ENCODE measurements at places on chromosomes 16 and 17.

GRCh38 chr16:56888806-56889205 is 23.8 kb downstream of the SLC12A3 start:
- DNase-seq = no peak

- no peak for DNase-seq
Observed at GRCh38 chr16:59684911-59685310, 950.8 kb upstream of the GOT2 start.

GRCh38 chr17:1555651-1556471 is 6.7 kb downstream of the PITPNA start:
- DNase-seq = no peak

GRCh38 chr16:54506214-54506580 is 219.6 kb upstream of the IRX3 start:
- no peak for DNase-seq

DNA sequence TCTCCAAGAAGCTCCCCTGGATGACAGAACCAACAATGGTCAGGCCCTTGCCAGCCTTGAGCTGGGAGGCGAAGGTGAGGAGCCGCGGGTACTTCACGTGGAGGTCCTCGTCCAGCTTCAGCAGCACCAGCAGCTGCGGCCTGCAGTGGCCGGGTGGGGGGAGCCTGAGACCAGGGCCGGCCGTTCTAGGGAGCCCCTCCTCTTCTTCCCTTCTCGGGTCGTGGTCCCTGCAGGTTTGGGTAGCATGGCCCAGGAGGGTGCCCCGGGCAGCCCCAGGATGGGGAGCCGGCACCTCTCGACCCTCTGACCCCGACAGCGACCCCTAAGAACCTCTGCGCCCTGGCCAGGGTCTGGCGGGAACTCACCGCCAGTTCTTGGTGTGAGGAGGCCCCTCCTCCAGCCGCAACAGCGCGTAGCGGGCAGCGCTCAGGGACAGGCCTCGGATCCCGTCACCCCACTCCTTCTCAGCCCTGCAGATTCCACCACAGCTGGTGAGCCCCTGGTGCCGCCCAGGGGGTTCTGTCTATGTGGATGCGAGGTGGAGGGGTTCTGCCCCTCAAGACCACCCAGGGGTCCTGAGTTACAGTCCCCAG is 3.1 kb upstream of the LCAT start:
- DNase-seq = no peak

- no peak for DNase-seq
Observed at GRCh38 chr16:1534021-1535020, 855 bp downstream of the TMEM204 start.

- no peak for DNase-seq
Observed at GRCh38 chr17:36728030-36728991, 126.9 kb downstream of the MRM1 start.

DNA sequence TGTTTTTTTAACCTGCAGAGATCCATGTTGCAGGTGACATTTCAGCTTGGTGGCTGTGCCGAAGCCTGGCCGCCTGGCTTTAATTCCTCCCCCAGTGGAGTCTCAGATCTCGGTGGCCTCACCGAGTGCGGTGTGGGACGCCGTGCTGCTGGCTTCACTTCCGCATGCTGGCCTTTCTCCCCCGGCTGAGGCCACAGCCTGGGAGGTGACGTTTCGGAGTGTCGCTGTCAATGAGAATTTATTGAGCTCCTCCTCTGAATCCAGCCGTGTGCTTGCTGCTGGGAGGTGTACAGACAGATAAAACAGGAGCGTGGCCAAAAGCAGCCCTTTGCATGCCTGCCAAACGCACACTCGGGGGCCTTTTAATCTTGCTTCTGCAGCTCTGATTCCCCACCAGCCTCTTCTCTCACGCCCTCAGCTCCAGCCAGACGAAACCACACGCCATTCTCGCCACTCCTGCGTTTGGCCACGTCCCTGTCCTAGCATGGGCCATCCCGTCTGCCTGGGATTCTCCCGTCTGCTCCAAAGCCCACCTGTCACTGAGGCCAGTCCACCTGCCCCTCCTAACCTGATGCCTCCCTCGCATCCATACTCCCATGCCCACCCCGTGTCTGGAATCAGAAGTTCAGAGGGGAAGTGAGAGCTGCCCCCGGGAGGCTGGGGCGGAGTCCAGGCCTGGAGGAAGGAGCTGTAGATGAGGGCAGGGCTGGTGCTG is 3.6 kb downstream of the GSE1 start:
- DNase-seq = no peak

DNA sequence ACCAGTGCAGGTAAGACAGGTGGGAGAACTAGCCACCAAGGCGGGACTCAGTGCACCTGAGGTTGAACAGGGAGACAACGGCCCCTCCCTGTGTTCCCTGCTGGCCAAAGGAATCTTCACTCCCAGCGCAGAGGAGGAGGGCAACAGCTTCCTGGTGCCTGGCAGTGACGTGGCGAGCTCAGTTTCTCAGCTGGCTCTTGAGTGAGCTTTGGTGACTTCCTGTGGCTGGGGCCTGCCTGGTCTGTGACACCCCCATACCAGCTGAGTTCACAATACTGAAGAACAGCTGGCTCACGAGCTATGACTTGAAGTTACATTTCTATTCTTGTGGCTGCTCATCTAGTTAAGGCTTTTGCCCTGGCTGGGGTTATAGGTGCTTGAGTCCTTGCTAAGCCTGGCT is 26.1 kb downstream of the WNT9B start:
- DNase-seq = no peak

GRCh38 chr17:60832151-60832585 is 154.5 kb downstream of the BCAS3 start:
- no peak for DNase-seq

DNA sequence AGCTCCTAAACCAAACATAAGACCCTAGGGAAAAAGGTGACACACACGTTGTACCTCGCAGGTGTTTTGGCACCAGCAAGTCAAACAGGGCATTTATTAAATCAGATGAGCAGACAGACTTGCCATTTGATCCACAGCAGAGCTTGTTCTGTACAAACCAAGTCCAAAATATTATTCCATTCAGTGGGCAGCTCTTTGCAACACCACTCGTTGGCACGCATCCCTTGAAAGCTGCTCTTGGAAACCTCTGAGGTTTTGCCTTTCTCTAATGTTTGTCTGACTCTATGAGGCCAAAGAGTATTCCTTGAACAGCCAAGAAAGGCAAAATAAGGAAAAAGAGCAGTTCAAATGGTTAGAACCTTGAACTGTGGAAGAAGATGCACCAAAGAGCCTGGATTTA is 12.7 kb downstream of the TMEM100 start:
- no peak for DNase-seq

GRCh38 chr16:76081967-76082366 is 195.2 kb upstream of the CNTNAP4 start:
- DNase-seq = no peak

GRCh38 chr16:71440669-71441347 is 1.0 kb downstream of the TLE7 start:
- no peak for DNase-seq

- no peak for DNase-seq
Observed at GRCh38 chr17:4005296-4006164, 41.3 kb upstream of the ATP2A3 start.

DNA sequence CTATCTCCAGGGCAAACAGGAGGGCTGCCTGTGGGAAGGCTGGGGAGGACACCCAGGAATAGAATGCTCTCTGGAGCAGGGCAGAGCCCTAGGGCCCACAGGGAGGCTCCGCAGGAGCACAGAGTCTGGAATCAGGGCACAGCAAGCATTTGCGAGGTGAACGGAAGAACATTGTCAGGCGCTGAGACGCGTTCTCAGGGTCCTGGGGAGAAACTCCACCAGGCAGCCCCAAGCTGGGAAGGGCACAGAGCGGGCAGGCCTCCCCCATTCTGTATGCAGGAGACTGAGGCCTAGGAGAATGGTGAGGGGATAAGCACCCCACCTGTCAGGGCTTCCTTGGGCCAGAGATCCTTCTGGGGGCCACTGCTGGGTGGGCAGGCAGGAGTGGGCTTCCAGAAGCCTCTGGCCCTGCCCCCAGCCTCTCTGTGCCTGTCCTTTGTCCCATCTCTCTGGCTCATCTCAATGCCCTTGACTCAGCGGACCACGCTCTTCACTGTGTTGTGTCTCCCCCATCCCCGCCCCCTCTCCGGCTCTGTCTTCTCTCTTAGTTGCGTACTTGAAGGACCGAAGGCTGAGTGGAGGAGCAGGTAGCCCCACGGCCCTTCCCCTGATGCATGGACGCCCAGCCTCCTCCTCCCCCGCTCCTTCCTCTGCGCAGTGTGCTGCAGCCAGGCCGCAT is 5.1 kb upstream of the SETD6 start:
- no peak for DNase-seq

GRCh38 chr17:39756380-39757079 is 18.8 kb downstream of the GRB7 start:
- DNase-seq = no peak

DNA sequence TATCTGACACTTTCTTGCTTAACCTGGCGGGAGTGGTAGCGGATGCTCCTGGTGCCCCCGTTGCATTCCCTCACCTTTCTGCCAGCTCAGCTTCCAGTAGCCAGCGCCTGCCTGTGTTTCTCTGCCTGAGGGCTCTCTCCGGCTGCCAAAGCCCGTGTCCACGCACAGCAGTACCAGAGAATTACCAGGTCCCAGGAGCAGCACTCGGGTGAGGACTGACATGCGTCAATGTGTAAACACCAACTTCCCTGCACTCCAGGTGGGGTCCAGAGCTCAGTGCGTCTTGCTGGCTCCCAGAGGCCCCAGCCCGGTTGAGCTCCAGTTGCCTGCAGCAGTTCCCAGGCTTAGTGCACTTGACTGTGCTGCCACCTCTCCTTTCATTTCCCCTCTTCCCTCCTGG is 54.8 kb downstream of the CDH13 start:
- DNase-seq = no peak

Measured in stimulated activated CD4-positive, alpha-beta T cell treated with anti-CD3 and anti-CD28 coated beads, Interleukin-15, amount 100 ng/mL, for 1 hour (primary cell).